ENCODE measurements at places on chromosomes 6 and 20. TPM values are rescaled to one million over a fixed set of nuclear protein-coding genes. Genes with fewer than 3 reads are reported as not detected.

ZBTB46 gene
- 4.0 TPM for total RNA-seq

BIRC7 gene
- not detected for total RNA-seq

HLA-DOB gene
- 0.10 TPM for total RNA-seq

PSORS1C1 gene
- 0.48 TPM for total RNA-seq

OTOR gene
- total RNA-seq: not detected

RBBP8NL gene
- total RNA-seq: not detected

RMND1 gene
- total RNA-seq: 33.3 TPM

EEF1E1 gene
- total RNA-seq: 64.3 TPM
